ENCODE measurements at places on chromosomes 1 and 21. TPM values are rescaled to one million over a fixed set of nuclear protein-coding genes. Genes with fewer than 3 reads are reported as not detected.

Gene GSTM2
- polyA plus RNA-seq = 7.7 TPM

DNA sequence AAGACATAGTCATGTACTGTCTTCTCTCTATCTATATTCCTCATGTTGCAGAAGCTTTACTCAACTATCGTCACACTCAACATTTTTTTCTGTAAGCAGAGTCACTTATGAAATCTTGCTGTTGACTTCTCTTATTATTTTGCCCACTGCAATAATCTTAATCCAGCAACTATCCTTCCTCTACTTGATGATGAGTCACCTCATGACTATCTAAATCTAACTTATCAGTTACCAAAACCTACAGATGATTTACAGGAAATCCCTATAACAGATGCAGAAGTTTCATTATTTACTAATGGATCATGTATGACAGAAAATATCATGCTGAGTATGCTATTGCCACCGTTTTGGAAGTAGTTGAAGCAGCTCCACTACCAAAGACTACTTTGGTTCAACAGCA lies 378.9 kb downstream of the DUSP10 start:
- H3K36me3 ChIP-seq = no peaks in the 10 kb centered on the region
- no peaks in the 10 kb centered on the region for H3K27me3 ChIP-seq
- H3K27ac ChIP-seq = no peak overlapping the region
- H3K4me1 ChIP-seq = no peaks in the 10 kb centered on the region
- no peak overlapping the region for H3K4me3 ChIP-seq
- no peak for DNase-seq

Gene SYTL1
- polyA plus RNA-seq = 41.6 TPM

DNA sequence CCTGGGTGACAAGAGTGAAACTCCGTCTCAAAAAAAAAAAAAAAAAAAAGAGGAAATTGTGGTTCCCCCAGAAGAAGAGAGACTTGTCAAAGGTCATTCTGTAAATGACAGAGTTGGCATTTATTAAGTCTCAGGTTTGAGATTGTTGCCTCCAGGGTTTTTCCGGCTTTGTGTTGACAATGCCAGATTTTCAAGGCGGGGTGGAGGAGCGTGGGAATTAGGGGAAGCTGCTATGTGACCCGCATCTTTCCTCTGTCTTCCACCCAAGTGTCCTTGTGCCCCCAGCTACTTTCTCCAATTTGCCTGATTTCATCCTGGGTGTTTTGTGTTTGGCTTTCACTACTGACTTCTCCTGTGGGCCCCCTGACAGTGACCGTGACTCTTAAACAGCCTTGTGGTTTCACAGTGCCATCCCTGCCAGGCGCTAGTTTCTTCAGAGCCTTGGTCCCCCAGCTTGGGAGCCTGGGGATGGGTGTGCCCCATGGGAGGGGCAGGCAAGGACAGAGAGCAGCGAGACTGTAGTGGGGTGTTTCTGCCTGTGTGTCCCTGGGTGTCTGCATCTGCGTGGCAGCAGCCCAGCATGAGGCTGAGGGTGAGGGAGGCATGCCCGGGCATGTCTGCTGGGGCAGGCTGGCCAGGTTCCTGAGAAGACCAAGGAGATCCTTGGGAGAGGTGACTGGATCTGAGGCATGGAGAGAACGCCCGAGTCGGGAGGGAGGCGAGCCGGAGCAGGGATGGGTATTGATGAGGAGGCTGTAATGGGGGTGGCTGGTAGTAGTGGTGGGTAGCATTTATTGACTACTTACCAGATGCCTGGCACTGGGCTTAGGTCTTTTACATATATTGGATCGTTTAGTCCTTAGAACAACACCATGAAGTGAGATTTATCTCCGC lies 46.3 kb downstream of the IER5 start:
- no peaks in the 10 kb centered on the region for H3K36me3 ChIP-seq
- H3K4me1 ChIP-seq = peaks cover 2% of the 10 kb centered on the region

DNA sequence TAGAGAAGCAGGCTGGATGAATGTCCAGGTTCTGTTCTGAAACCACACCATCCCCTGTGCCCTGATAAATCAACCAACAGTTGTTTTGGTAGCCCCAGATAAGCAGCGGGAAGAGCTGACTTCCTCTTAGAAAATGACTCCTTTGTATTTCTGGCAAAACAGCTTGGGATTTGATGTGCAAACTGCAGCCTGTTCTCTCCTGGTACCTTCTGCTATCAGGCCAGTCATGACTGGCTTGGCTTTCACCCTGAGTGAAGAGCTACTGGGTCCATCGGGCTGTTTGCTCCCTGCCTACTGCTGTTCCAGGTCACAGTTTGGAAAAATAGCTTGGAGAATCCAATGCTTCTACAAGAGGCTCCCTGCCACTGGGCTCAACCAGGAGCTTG lies 116.8 kb downstream of the DTL start:
- no peak overlapping the region for H3K4me3 ChIP-seq
- H3K36me3 ChIP-seq = no peaks in the 10 kb centered on the region
- DNase-seq = no peak
- no peak overlapping the region for H3K27ac ChIP-seq
- peaks cover 3% of the 10 kb centered on the region for H3K4me1 ChIP-seq
- no peaks in the 10 kb centered on the region for H3K27me3 ChIP-seq

Gene KDM1A
- polyA plus RNA-seq = 26.6 TPM

DNA sequence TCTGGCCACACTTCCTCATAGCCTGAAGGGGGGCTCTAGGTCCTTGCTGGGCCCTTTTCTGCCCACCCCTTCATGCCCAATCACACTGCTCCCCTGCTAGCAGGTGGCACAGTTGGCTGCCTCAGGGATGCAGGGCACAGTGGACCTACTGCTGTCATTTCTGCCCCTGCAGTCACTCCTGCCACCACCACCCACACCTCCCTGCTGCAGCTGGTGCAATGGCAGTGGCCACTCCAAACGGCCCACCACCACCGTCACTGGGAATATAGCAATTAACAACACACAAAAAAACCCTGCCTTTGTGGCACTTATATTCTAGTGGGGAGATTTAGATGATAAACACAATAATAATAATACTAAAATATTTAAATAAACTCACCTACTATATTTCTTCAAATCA lies 162.4 kb upstream of the DUSP10 start:
- no peak overlapping the region for H3K4me3 ChIP-seq
- H3K36me3 ChIP-seq = no peaks in the 10 kb centered on the region
- no peaks in the 10 kb centered on the region for H3K27me3 ChIP-seq
- no peaks in the 10 kb centered on the region for H3K4me1 ChIP-seq
- DNase-seq = no peak

- H3K27me3 ChIP-seq = no peaks in the 10 kb centered on the region
- H3K36me3 ChIP-seq = no peaks in the 10 kb centered on the region
- no peaks in the 10 kb centered on the region for H3K4me1 ChIP-seq
- no peak for DNase-seq
These were observed 53.1 kb upstream of the CD5L start for GRCh38 chr1:157894613-157895165.

GRCh38 chr1:212292250-212293105 lies 7.3 kb downstream of the PPP2R5A start:
- H3K27me3 ChIP-seq = no peaks in the 10 kb centered on the region
- H3K36me3 ChIP-seq = no peaks in the 10 kb centered on the region
- no peak overlapping the region for H3K4me3 ChIP-seq
- no peak for DNase-seq

Gene HSD3B2
- polyA plus RNA-seq = 0.02 TPM

- H3K27me3 ChIP-seq = no peaks in the 10 kb centered on the region
- H3K4me3 ChIP-seq = no peak overlapping the region
- peaks cover 7% of the 10 kb centered on the region for H3K4me1 ChIP-seq
These were observed 9.7 kb upstream of the AADACL4 start for GRCh38 chr1:12634156-12634555.

Gene CD1C
- 1.5 TPM for polyA plus RNA-seq

GRCh38 chr1:237877631-237878030 lies 13.1 kb downstream of the ZP4 start:
- no peak for DNase-seq
- no peaks in the 10 kb centered on the region for H3K36me3 ChIP-seq
- no peak overlapping the region for H3K4me3 ChIP-seq
- H3K27me3 ChIP-seq = no peaks in the 10 kb centered on the region

Gene TIE1
- polyA plus RNA-seq = 20.5 TPM

Gene SPSB1
- 25.9 TPM for polyA plus RNA-seq

DNA sequence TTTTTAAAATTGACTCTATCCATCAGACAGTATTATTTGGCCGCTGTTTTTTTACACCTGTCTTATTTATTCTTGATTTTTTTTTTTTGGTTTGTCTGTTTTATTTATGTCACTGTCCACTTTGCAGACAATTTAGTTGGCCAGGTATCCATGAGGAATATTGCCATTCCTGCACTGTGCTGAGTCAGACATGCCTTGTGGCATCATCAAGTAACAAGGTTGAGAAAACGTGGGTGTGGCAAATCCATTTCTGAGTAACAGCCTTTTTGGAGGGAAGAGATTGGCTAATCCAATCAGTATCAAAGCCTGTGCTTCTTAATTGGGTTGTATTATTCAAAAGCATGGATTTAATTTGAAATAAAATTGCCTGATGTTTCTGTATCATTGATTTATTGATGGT lies 463.1 kb downstream of the USP25 start:
- no peaks in the 10 kb centered on the region for H3K27me3 ChIP-seq
- no peaks in the 10 kb centered on the region for H3K36me3 ChIP-seq
- no peak for DNase-seq
- no peaks in the 10 kb centered on the region for H3K4me1 ChIP-seq
- H3K4me3 ChIP-seq = no peak overlapping the region

Gene B4GALT3
- 25.7 TPM for polyA plus RNA-seq

DNA sequence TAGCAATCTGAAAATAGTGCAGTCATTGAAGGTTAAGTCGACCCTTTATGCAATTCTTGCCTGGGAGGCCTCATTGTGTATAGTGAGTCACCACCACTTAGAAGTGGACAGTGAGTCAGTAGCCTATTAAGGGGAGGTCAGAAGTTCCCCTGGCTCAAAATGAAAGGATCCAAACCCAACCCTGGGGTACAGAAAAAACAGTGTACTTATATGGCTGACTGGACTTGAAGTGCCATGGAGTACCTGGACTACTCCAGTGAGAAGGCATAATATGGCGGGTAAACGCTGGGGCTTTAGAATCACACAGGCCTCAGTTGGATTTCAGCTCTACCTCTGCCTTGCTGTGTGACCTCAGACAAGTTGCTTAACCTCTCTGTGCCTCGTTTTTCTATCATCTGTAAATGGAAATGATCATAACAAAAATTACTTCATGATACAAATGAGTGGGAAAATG lies 2.2 kb upstream of the BCL9 start:
- no peaks in the 10 kb centered on the region for H3K27me3 ChIP-seq
- H3K4me1 ChIP-seq = no peaks in the 10 kb centered on the region
- no peak overlapping the region for H3K4me3 ChIP-seq
- H3K27ac ChIP-seq = peak overlapping the region; percentile 94
- no peaks in the 10 kb centered on the region for H3K36me3 ChIP-seq

DNA sequence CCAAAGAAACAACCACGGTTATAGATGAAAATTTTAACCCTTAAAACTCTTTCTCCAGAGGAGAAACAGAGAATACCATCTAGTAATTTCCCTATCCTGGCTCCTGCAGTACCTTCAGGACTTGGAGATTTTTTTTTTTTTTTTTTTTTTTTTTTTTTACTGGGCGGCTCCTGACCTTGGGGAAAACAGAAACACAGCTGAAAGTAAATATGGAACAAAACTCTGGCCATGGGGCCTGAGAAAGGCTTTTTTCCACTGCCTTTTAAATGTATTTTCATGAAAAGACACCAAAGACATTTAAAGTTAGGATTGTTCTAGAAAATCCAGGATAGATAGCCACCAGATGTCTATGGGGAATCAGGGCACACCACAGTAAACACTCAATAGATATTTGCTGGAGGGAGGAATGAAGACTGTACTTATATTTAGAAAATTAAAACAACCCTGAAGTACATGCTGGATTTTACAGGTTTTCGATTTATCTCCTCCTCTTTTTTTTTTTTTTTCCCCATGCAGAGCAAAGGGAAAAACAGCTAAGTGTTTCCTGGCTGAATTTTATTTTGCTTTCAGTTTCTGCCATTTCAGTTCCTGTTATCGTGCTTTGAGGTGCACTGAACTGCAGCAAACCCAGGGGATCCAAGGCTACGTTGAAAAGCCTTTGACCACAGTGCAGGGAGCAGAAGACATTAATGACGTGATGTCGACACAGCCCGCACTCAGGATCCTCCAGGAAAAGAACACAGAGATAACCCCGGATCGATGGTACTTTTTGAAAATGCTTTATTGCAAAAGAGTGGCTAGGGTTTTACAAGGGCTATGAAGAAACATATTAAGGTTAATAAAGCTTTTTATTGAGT lies 35.7 kb upstream of the CNN3 start:
- peak; percentile 30 for DNase-seq
- H3K27ac ChIP-seq = peak overlapping the region; percentile 78

Gene RNASEL
- 3.7 TPM for polyA plus RNA-seq

Gene TMEM240
- 2.3 TPM for polyA plus RNA-seq

Gene CCDC185
- polyA plus RNA-seq = not detected

Gene TRIM58
- polyA plus RNA-seq = 0.92 TPM

GRCh38 chr1:230824919-230825721 lies 43.2 kb downstream of the C1orf198 start:
- no peaks in the 10 kb centered on the region for H3K36me3 ChIP-seq
- peak overlapping the region; percentile 89 for H3K27ac ChIP-seq
- no peaks in the 10 kb centered on the region for H3K27me3 ChIP-seq
- peak; percentile 34 for DNase-seq

DNA sequence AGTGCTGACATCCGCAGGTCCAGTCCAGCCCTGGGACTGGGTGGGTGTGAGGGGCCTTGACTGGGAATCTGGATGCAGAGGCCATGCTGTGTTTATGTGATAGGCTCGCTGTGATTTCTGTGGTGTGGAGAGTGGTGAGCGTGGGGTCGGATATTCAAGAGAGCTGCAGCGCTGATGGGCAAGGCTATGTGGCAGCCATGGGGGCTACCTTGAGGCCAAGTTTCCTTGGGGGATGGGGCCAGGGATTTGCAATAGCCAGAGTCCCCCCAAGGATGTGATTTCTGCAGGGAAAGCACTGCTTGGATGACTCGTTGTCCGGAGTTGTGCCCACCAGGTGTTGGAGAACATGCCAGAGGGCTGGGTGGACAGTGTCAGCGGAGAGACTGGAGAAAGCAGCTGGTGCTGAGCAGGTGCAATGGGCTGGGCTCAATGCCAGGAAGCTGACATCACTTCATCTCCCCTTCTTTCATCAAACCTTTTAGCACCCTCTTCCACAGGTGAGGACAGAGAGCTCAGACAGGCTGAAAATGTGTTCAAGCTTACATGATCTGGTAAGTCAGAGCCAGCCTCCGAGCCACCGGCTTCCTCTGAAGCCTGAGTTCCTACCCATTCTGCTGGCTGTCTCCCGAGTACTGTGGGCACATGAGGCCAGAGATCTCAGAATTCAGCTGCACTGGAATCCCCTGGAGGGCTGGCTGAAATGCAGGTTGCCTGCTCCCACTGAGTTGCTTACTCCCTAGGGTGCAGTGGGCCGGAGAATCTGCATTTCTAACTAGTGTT lies 132.9 kb downstream of the RHOU start:
- H3K4me3 ChIP-seq = no peak overlapping the region
- peaks cover 17% of the 10 kb centered on the region for H3K4me1 ChIP-seq
- no peaks in the 10 kb centered on the region for H3K36me3 ChIP-seq
- peak; percentile 31 for DNase-seq
- no peaks in the 10 kb centered on the region for H3K27me3 ChIP-seq
- H3K27ac ChIP-seq = no peak overlapping the region

GRCh38 chr1:2060072-2060471 lies 9.9 kb downstream of the PRKCZ start:
- H3K4me1 ChIP-seq = no peaks in the 10 kb centered on the region
- no peak for DNase-seq
- H3K27me3 ChIP-seq = no peaks in the 10 kb centered on the region

Gene RNU1-4
- not detected for polyA plus RNA-seq

Gene TEX38
- polyA plus RNA-seq = not detected
